ENCODE measurements at places on chromosomes 11 and 22.

DNA sequence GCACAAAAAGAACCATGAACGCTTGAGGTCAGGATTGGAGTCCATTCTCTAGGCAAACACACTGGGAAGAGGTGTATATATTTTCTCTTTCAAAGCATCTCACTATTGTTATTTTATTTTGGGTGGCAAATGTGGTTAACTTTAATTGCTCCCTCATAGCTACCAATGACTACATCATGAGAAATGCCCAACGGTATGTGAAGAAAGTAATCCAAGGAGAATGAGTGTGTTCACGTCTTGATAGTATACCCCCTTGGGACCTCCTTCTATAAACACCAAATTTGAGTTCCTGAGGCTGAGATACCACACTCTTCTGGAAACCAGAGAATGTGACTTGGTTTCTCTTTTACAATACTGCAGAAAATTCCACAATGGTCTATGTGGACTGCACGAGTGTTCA, 15.8 kb downstream of the OR8D1 start:
- DNase-seq = no peak

DNA sequence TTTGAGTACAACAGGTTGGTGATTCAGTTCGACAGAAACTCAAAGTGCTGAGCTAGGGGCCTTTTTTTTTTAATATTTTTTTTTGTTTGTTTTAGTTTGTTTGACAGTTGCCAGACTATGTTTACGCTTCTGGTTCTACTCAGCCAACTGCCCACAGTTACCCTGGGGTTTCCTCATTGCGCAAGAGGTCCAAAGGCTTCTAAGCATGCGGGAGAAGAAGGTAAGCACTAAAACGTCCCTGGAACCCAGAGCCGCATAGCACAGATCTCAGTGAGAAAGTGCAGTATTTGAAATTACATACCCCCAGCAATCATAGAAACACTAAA, 649 bp downstream of the PRRG4 start:
- no peak for DNase-seq

DNA sequence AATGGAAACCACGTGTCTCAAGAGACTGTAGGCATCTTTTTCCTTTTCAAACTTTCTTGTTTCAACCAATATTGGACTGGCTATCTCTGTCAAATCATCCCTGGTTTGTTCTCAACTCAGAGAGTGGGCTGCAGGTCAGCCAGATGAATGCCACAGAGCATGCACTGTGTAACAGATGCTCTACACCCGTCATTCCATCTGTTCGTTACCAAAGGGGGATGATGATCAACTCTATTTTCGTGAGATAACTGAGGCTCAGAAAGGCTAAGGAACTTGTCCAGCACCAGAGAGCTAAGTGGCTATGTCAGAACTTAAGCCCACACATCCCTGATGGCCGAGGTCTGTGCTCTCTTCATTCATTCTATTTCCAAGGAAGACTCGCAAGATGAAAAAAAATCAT, 42.1 kb downstream of the SLC1A2 start:
- DNase-seq = no peak

GRCh38 chr11:20429216-20429615, 41.7 kb downstream of the PRMT3 start:
- DNase-seq = no peak

DNA sequence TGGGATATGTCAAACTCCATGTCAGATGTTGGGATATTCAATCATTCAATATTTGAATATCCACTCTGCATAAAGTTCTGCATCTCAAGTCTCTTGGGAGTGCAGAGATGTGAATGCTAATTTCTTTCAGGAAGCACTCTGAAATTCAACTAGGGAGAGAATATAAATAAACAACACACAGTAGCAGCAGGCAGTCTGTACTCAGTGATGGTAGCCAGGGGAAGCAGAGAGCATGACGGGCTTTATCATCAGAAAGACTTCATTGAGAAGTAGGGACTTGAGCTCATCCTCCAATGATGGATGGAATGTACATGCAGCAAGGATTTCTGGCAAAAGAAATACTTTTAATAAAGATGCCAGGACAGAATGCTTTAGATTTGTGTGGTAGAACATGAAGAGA, 9.8 kb upstream of the TEAD1 start:
- no peak for DNase-seq

DNA sequence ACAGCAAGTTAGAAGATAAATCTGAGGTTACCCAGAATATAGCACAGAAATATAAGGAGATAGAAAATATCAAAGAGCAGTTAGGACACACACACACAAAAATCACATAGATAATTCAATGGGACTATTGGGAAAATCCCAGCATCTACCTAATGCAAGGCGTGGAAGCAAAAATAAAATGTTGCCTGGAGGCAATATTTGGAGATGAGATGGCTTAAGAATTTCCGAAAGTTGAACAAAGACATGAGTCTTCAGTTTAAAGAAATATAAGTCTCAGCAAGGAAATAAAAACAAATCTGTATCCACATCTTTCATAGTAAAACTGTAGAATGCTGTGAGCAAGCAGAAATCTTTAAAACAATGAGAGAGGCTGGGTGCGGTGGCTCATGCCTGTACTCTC, 29.5 kb upstream of the ACR start:
- no peak for DNase-seq

DNA sequence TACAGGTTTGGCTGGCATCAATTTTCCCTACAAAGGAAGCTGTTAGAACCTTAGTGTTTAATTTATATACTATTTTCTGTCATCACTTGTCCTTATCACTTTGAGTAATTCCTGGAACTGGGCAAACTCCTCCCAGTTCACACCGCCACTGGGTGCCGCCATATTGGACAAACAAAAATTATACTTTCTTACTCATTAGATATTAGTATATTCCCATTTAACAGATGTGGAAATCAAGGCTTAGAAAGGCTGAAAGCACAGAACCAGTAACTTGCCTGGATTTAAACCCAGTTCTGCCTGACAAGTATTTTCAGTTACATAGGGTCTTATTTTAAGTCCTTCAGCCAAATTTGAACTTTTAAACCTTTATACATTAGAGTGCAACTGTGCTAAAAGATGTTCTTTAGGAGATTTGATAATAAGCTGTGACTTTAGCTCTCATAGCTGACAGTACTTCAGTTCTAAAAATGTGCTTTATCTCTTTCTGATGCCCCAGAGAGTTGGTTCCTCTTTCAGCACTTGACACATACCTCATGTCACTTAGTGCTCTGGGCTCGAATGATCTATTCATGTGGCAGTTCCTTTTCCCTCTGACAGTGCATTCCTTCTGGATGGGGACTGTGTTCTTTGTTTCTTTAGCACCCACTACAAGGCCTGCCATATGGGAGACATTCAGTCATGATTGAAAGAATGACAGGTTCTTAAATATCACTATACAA, 25.4 kb downstream of the COA4 start:
- no peak for DNase-seq

- no peak for DNase-seq
Observed at GRCh38 chr11:64320556-64320955, 2.6 kb downstream of the PRDX5 start.

- no peak for DNase-seq
Observed at GRCh38 chr22:46578251-46578823, 40.9 kb upstream of the CELSR1 start.

- DNase-seq = no peak
Observed at GRCh38 chr11:48005136-48005535, 24.8 kb downstream of the PTPRJ start.

DNA sequence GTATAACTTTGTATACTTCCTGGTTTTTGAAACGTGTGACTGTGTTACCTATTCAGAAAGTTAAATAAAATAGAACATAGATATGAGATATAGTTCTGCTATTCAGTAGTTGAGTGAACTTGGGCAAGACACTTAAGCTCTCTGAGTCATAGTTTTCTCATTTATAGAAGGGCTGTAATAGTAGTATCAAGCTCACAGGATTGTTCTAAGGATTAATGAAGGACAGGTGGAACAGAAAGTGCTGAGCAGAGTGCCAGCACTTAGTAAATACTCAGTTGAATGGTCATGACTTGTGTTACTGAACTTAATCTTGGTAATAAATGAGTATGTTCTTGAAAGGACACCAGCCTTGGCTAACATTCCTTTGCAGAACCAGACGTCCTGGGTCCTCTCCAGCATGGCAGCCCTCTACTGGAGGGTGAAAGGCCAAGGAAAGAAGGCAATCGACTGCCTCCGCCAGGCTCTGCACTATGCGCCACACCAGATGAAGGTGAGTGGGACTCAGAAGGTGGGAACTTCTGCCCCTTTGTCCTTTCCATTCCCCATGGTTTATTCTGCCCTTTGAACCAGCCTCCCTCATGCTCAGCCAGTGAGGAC, 131.2 kb downstream of the TTC17 start:
- no peak for DNase-seq

GRCh38 chr11:11262171-11262920, 90.7 kb downstream of the CSNK2A3 start:
- DNase-seq = no peak

- no peak for DNase-seq
Observed at GRCh38 chr11:729492-730074, 17.7 kb upstream of the TALDO1 start.

GRCh38 chr11:8194956-8195355, 26.1 kb upstream of the RIC3 start:
- no peak for DNase-seq

GRCh38 chr22:44438056-44438455, 60.0 kb downstream of the RTL6 start:
- no peak for DNase-seq

GRCh38 chr22:26401726-26402125, 27.3 kb upstream of the ASPHD2 start:
- no peak for DNase-seq

GRCh38 chr11:10413268-10413667, 41.8 kb upstream of the AMPD3 start:
- DNase-seq = peak; percentile 47

- DNase-seq = no peak
Observed at GRCh38 chr11:76790251-76790650, 7.1 kb downstream of the TSKU start.

DNA sequence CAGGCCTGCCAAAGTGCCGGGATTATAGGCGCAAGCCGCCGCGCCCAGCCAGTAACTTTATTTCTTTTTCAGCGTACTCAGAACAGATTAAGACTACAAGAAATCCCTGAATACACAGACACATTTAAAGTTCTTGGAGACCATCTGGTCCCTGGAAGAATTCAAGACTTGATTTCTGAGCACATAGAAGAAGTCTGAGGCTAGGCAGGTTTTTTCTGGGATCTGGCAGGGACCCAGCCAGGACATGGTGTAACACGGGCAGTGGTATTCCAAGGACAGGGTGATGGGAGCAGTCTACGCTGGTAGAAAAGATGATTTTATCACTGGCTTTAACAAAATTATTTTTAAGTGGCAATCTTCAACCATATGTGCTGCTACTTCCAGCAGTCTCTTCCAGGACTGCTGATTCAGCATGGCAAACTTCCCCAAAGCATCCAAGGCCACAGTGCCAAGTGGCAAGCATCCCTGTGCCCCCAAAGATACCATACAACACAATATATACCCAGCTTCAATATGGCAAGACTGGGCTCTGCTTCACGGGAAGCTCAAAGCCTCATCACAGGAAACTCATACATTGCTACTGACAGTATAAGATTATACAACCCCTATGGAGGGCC, 105.2 kb upstream of the OR5AK2 start:
- no peak for DNase-seq

DNA sequence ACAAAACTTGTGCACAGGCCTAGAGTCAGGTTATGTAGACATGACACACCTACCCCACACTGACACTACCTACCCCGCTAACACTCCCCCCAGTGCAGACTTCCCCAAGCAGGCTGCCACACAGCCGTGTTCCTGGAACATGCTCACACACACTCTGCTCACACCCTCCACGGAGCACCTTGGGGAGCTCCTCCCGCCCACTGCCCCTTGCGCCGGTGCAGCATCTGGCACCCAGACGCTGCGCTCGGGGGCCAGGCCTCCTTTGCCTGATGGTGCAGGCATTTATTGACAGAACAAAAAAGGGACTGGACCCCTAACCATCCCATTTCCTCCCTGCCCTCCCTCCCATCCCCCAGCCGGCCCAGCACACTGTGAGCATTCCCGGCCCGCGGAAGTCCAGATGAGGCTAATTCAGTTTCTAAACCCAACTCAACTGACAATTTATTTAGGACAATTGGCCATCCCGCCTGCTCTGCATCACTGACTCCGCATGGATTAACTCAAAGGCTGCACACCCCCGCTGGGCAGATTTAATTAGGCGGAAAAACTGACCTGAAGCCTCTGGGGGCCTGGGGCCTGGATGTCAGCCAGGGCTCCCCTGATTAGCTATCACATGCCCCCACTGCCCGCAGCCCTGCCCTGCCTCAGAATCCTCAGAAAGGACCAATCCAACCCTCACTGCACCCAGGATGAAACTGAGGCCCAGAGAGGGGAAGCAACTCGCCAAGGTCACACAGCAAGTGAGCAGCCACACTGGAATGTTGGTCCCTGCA, 30.1 kb downstream of the KCNC1 start:
- DNase-seq = no peak

- DNase-seq = no peak
Observed at GRCh38 chr11:15780837-15781236, 575.5 kb downstream of the SOX6 start.

DNA sequence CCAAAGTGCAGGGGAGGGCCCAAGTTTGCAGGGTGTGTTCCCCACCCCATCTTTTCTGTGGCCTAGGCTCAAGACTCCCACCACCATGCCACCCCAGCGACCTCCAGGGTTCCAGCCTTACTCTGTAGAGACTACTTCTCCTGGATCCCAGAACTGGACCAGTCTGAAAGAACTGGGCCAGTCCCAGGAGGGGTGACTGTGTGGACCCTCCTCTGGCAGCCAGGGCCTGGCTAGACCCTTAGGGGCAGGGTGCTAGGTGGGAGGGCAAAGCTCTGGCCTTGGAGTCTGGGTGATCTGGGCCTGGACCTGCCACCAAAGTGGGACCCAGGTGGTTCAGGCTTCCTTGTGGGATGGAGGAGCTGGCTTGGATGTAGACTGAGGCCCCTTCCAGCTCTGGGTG, 41.8 kb upstream of the ACCSL start:
- DNase-seq = no peak

DNA sequence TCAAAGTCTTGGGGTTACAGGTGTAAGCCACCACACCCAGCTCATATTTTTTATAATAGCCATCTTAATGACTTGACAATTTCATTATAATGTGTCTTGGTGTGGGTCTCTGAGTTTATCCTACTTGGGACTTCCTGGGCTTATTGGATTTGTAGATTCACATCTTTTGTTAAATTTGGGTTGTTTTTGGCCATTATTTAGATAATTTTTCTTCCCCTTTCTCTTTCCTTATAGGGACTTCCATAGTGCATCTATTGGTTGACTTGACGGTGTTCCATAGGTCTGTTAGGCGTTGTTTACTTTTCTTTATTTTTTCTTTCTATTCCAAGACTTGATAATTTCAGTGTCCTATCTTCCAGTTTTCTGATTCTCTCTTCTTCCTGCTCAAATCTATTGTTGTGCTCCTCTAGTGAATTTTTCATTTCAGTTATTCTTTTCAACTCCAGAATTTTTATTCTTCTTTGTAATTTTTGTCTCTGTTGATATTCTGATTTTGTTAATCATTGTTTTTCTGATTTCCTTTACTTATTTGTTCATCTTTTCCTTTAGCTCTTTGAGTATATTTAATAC, 45.6 kb downstream of the RRM1 start:
- DNase-seq = no peak

- DNase-seq = no peak
Observed at GRCh38 chr22:29733362-29734201, 13.8 kb downstream of the CABP7 start.
